ENCODE measurements at places on chromosomes 7 and 10.

- DNase-seq = no peak
Measured at GRCh38 chr7:66205741-66206090, 582 bp downstream of the TPST1 start.

DNA sequence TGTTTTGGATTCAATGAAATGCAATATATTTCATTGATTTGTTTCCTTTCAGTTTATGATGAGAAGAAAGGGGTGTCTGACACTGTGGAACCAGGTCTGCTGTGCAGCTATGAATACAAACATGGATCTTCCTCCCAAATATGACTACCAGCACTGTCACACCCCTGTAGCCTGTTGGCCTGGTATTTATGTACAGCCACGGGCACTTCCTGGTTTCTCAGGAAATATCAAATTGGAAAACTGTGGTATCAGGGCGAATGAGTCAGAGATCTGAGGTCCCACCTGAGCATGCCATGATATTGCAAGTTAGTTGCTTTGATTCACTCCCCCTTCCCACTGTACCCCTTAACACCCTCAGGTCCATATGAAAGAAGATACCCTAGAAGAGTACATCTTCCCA lies 87.8 kb downstream of the DNMBP start:
- no peak for DNase-seq

GRCh38 chr7:151243045-151243349 lies 5.5 kb downstream of the SMARCD3 start:
- DNase-seq = no peak

DNA sequence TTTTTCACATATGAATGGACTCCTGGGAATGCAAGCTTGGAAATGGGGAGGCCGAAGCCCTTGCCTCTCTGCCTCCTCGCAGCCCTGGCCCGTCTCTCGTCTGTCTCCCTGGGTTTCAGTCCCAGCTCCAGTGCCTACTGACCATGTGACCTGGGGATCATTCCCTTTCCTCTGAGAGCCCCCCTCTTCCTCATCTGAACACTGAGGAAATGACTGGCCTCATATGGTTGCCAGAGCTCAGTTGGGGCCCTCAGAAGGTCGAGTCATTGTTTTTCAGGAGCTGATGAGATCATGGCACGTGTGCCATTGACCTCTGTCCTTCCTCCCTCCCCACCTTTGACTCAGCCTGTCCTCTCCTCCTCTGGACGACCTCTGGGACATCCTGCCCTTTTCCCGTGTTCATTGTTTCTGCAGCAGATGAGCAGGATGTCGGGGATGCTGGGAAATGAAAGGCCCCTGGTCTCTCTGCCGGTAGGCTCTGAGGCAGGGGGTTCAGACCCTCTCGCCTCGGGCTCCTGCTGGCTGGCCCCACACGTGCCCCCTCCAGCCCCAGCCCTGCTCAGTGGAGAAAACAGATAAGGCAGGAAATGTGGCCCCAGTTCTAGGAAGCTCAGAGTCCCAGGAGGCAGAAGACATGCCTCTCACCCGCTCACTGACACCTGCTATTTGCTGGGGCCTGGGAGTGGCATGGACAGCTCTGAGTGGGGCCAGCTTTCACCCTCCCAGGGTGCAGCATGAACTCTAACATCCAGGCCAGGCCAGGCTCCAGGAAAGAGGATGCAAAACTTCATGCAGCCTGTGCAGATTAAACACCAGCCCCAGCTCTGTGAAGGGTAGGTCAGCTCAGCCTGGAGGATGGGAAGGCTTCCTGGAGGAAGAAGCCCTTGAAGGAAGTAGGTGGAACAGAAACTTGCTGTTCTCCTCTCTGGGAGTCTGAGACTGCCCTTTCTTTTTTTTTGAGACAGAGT lies 8.3 kb upstream of the PPP1R35 start:
- DNase-seq = no peak

- DNase-seq = no peak
Measured at GRCh38 chr10:119538632-119539358, 3.7 kb downstream of the RGS10 start.

- no peak for DNase-seq
Measured at GRCh38 chr10:126508535-126509040, 120.3 kb upstream of the ADAM12 start.

DNA sequence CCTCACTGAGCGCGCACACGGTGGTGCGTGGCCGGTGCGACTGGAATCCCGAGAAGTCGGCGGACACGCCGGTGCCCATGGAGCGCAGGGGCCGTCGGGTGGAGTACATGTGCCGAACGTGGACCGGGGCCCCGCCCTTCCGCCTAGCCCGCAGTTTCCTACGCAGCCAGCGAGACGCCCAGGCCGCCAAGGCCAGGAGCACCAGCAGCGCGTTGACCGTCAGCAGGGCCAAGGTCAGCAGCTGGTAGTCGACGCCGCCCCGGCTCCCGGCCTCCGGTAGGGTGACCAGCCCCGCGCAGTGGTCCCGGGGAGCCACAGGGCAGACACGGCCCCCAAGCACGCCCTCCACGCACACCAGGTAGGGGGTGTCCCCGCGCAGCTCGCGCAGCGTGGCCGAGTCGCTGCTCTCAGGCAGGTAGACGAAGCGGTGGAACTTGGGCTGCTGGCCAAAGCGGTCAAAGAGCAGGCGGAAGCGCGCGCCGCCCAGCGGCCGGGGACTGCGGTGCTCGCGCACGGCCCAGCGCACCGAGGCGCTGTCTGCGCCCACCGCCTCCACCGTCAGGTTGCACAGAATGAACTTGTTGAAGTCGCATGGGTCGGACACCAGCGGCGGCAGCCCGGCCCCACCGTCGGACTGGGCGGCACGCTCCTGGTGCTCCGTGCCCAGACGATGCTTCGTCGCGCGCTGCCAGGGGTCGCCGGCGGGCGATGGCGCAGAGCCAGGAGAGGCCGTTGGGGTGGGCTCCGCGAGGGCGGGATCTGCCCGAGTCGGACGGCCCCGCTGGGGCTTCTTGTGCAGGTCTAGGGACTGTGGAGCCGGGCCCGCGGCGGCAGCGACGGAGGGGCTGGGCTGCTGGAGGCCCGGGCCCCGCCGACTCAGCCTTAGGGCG lies 2.2 kb downstream of the TRIL start:
- no peak for DNase-seq

DNA sequence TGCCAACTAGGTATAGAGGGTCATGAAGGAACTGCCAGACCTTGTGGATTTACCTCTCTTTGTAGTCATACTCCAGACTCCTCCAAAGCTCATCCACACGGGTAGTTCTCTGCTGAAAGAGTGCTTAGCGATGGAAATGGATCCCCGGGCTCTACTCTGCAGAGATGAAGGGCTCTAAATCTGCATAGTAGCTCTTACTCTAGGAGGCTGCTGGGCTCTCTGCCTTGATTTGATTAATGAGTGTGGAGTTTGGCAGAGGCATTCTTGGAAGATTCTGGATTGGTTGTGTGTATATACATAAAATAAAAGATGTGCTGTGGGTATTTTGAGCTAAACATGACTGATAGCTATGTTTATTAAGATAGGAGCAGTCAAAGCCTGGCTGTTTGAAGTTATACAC lies 21.3 kb upstream of the CPXM2 start:
- no peak for DNase-seq

DNA sequence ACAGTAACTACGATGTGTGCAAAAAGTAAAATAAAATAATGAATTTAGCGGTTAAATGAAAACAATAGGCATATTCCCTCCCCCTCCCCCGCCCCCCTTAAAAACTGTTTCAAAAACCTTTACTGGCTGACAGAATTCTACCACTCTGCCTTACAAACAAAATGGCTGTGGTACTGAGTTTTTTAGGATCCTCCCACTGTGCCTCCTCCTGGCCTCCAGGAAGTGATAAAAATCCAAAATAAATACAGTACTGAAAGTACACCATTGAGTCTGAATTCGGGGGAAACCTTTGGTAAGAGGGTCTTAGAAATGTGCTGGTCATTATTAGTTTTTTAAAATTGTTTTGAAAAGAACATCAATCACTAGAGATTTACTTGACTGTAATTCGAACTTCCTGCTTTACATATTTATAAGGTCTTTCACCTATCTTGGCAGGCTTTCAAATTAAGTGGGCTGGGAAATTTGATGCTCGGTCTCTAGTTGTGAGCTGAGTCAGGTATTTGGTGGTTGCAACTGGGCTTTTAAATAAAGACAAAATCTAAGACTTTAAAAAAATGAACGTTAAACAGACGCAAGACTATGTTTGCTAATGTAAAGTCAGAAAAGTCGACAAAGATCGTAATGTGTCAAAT lies 32.5 kb upstream of the EPC1 start:
- DNase-seq = no peak

DNA sequence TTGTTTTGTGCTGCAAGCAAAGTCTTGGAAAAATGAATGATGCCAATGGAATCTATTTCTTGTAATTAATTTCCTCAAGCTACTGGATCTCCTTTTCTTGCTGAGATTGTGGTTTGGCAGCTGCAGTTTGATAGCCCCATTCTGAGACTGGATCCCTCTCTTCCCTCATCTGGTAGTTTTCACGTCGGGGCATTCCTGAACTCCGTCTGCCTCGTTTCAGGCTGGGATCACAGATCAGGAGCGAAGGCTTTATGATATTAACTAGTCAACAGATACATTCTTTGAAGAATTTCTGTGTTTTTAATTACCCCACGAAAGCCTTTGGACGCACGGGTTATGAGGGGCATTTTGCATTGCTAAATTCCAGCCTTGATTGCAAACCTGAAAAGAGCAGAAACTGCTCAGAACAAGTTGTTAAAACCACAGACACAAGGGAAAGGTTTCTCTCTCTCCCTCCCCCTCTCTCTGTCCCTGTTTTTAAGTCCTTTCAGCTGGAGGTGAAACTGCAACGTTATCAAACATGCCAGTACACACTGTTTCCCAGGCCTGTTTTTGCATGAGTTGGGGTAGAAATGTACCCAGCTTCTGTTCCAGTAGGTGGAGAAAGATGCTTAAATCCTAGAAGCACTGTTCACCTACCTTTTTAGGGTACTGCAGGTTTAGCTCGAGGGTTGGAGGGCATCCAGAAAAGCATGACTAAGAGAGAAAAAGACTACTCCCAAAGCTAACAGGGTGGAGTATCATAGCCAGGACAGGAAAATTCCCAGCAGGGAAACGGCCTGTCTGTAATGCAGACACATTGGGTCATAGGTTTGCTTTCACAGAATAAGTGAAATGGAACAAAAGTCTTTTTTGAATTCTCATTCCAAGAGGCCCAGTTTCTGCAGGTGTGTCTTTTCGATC lies 124.3 kb downstream of the CUX1 start:
- no peak for DNase-seq

DNA sequence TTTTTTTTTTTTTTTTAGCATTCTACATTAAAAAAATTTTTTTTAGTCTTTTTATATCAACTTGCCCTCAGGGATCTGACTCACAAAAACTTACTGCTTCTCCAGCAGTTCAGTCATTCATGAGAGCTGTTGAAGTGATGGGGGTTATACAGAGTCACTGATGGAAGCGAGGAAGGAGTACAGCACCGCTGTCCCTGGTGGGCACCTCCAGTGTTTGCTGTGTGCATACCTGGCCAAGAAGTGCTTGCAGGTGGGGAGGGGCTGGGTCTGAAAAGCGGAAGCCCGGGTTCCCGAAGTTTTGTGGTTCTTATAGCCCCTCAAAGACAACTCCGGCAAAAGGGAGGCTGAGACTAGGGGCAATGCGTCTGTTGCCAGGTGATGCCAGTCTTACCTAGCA lies 46.2 kb downstream of the MINDY4 start:
- DNase-seq = no peak

DNA sequence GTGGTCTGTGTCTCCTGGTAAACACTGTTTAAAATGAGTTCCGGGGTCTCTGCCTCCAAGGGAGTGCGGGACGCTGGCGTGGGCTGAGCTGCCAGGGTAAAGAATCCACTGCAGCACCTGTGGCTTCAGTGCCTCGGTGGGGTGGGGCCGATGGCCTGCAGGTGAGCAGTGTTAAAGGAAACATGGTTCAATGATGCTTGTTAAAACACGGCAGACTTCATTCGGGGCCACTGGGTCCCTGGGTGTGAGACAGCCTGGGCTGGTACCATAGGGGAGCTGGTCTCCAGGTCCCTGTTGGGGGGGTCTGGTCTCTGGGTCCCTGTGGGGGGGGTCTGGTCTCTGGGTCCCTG lies 24.9 kb upstream of the KNDC1 start:
- DNase-seq = no peak

DNA sequence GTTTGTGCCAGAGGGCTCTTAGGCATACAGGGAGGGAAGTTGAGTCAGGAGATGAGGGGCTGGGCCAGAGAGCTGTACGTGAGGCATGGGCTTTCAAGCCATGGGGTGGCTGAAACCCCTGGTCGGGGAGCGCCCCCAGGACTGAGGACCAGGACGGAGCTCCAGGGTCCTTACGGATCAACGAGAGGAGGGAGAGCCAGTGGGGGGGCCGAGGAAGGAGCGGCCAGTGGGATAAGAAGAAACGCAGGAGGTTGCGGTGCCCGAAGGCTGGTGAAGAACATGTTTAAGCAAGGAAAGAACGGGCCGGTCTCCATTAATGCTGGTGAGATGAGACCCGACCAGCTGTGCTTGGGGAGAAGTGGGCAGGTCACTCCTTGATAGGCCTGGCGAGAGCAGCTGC lies 43.6 kb upstream of the BHLHA15 start:
- no peak for DNase-seq

DNA sequence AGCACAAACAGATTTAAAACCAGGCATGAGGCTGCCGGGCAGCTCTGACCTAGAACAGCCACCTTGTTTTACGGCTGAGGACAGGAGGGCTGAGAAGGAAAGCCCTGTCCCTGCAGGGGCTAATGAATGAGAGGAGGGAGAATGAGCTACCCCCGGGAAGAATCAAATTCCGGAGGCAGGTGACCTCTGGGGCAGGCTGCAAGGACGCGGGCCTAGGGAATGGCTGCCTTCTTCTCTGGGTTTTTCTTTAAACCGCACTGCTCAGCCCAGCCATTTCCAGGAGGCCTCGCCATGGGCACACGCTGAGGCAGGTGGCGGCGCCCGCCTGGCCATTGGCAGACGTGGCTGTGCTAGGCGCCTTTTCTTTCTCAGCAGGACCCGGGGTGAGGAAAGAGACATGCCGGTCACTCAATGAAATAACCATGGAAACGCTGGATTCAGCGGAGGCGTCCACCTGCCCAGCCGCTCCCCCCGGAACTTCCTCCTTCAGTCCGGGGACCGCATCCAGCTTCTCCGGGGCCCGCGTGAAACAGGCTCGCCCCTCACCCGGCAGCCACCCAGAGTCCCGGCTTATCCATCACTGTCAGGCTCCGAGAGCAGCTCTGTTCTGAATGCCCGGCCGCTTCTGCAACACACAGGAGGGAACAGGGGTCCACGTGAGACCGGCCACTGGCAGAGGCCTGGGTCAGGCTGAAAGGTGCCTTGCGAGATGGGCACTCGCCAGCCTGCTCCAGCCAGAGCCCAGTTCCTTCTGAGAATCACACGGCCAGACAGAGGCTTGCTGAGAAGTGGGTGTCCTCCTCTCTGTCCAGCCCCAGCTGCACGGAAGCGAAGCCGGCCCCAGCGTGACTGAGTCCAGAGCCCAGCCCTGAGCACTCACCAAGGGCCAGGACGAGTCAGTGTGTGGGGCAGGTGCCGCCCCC lies 82.1 kb downstream of the PDGFA start:
- DNase-seq = no peak

GRCh38 chr10:11177381-11177780 lies 159.7 kb downstream of the CELF2 start:
- DNase-seq = no peak

DNA sequence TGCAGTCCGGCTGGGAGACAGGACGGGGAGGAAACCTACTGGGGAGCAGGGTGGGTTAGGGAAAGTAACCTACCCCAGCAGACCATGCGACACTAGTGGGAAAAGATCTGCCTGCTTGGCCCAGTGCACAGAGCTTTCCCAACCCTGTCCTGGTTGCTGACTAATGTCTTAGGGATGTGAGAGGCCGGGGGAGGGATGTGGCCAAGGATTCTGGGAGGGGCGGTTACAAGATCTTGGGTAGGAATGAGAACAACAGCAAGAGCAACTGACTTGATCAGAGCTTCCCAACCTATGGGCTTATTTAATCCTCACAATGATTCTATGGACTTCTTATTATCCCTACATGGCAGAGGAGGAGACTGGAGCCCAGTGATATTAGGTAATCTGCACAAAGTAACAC lies 24.0 kb upstream of the EIF5AL1 start:
- no peak for DNase-seq
